ENCODE measurements at places on chromosomes 7 and 10.

DNA sequence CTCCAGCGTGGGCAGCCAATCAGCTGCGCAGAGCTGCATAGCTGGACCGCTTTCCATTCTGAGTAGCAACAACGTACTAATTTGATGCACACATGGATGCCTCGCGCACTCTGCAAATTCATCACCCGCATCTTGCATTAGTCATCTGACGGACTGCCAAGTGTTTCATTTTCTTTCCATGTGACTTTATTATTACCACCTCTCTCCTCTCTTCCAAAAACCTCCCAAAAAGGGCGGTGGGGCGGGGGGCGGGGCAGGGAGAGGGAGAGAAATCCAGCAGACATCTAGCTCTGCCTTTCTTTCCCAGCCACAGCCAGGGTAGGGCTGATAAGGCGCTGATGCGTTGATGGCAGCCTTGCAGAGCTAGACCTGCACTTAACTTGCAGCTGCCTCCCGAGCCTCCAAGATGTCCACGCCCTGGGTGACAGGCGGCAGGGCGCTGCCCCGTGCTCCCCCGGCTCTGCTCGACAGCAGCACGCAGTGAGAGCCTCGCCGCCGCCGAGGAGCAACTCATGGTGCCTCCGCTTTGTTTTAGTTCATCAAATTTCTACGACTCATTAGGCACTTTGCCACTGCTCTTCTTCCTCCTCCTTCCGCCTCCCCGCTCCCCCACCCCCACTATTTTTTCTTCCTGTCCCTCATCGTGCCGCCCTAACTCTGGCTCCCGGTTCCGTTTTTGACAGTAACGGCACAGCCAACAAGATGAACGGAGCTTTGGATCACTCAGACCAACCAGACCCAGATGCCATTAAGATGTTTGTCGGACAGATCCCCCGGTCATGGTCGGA, 147.3 kb downstream of the CELF2 start:
- H3K27me3 ChIP-seq: no peaks in the 10 kb centered on the region
- peak; percentile 53 for DNase-seq
- H3K4me3 ChIP-seq: peak overlapping the region; percentile 52
- H3K4me1 ChIP-seq: no peaks in the 10 kb centered on the region
- H3K36me3 ChIP-seq: no peaks in the 10 kb centered on the region

- H3K4me1 ChIP-seq: no peaks in the 10 kb centered on the region
- H3K27ac ChIP-seq: no peak overlapping the region
- no peaks in the 10 kb centered on the region for H3K36me3 ChIP-seq
- no peak overlapping the region for H3K4me3 ChIP-seq
- DNase-seq: no peak
Observed at GRCh38 chr10:9535744-9536143, 1481.3 kb downstream of the GATA3 start.

GRCh38 chr10:122957474-122957873, 3.4 kb upstream of the C10orf88 start:
- DNase-seq: no peak
- no peaks in the 10 kb centered on the region for H3K36me3 ChIP-seq
- H3K27me3 ChIP-seq: no peaks in the 10 kb centered on the region

GRCh38 chr10:127880557-127880956, 12.2 kb downstream of the CLRN3 start:
- DNase-seq: peak; percentile 26
- H3K4me1 ChIP-seq: peaks cover 9% of the 10 kb centered on the region
- H3K36me3 ChIP-seq: no peaks in the 10 kb centered on the region
- H3K27ac ChIP-seq: peak overlapping the region; percentile 65

GRCh38 chr10:124145109-124145870, 51.9 kb upstream of the CHST15 start:
- no peaks in the 10 kb centered on the region for H3K27me3 ChIP-seq
- H3K27ac ChIP-seq: no peak overlapping the region
- no peaks in the 10 kb centered on the region for H3K4me1 ChIP-seq
- peak; percentile 39 for DNase-seq
- no peak overlapping the region for H3K4me3 ChIP-seq
- H3K36me3 ChIP-seq: no peaks in the 10 kb centered on the region

DNA sequence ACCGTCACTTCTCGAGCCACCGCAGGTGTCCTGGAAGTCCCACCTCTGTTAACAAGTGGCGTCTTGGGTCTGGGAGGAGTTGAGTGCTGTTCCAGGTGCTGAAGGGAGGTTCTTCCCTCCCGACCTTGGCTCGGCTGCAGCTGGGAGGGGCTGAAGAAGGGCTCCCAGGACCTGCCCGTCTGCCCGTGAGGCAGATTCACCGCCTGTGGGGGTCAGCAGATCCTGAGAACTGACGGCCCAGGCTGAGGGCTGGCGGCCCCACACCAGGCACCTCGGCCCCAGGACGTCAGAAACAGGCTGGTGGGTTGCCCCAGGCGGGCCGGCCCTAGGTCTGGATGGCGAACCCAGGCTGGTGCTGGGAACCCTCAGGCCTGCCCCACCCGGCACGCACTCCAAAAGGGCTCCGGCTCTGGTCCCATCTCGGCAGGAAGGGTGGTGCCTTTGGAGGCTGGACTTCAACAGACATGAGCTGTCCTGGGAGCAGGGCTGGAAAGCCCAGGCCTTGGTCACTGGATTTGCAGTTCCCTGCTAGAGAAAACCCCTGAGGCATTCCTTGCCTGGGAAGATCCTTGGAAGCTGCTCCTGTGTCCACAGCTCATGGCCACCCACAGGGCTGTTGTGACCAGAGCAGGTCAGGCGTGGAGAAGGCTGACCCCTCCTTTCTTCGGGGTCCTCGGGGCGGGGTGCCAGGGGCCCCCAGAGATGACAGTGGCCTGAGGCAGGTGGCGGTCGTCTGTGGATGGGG, 42.6 kb upstream of the CFAP46 start:
- no peak overlapping the region for H3K27ac ChIP-seq
- no peaks in the 10 kb centered on the region for H3K36me3 ChIP-seq
- no peaks in the 10 kb centered on the region for H3K4me1 ChIP-seq

DNA sequence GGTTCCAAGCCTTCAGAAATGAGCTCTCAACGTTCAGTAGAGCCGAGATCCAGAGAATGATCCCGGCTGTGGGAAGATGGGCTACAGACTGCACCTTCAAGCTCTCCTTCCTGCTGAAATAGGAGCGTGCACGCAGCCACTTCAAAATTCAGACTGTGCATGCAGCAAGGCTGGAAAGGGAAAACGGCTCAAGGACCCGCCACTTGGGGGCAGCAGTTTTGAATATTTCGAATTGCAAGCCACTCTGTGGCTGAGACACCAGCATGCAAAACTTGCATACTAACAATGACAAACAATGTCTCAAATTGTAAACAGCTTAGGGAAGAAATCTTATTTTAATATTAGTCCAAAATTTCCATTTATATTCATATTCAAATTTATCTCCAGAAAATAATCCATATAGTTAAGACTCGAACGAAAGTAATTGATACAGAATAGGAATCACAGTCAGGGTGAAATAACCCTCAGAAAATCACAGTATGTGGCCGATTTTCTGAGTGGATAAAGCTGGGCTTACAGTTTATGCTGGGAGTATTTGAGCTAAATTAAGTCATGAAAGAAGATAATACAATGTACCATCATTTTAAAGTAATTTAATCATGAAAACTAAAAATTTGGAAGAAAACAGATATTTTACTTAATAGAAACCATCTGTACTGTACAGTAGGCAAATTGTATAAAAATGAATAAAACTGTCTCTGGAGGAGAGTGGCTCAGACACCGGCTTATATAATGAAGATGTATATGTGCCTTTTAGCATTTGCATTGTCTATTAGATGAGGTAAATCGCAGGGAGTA, 137.9 kb upstream of the MKI67 start:
- no peaks in the 10 kb centered on the region for H3K27me3 ChIP-seq
- H3K4me1 ChIP-seq: no peaks in the 10 kb centered on the region
- peak; percentile 60 for DNase-seq
- H3K4me3 ChIP-seq: no peak overlapping the region
- no peak overlapping the region for H3K27ac ChIP-seq

- DNase-seq: no peak
- H3K27me3 ChIP-seq: no peaks in the 10 kb centered on the region
- no peak overlapping the region for H3K27ac ChIP-seq
- H3K36me3 ChIP-seq: no peaks in the 10 kb centered on the region
Observed at GRCh38 chr10:5563991-5564536, 39.3 kb downstream of the CALML3 start.

DNA sequence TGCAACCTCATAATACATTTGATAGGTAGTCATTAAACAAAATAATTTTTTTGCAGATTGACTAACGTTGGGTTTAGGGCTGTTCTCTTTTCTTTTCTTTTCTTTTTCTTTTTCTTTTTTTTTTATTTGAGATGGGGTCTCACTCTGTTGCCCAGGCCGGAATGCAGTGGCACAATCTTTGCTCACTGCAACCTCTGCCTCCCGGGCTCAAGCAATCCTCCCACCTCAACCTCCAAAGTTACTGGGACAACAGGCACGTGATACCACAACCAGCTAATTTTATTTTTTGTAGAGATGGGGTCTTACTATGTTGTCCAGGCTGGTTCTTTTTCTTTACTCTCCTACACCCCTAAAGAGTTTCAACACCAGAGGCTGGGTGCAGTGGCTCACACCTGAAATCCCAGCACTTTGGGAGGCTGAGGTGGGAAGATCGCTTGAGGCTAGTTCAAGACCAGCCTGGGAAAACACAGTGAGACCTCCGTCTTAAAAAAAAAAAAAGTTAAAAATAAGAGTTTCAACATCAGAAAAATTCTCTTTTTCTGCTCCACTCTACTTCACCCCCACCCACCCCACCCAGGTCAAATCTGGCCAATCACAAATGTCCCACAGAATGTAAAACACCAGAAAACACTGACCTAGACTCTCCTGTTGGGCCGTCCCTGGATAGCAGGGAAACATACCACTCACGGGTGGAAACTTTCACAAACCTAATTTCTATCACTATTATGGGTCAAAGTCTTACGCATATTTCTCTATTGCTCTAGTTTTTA, 3.0 kb downstream of the HIP1 start:
- DNase-seq: no peak
- H3K4me1 ChIP-seq: no peaks in the 10 kb centered on the region
- no peak overlapping the region for H3K27ac ChIP-seq
- H3K36me3 ChIP-seq: no peaks in the 10 kb centered on the region
- no peaks in the 10 kb centered on the region for H3K27me3 ChIP-seq
- no peak overlapping the region for H3K4me3 ChIP-seq

GRCh38 chr10:32125023-32125422, 68.8 kb upstream of the KIF5B start:
- H3K27me3 ChIP-seq: no peaks in the 10 kb centered on the region
- H3K4me1 ChIP-seq: no peaks in the 10 kb centered on the region
- no peak for DNase-seq
- H3K27ac ChIP-seq: no peak overlapping the region

DNA sequence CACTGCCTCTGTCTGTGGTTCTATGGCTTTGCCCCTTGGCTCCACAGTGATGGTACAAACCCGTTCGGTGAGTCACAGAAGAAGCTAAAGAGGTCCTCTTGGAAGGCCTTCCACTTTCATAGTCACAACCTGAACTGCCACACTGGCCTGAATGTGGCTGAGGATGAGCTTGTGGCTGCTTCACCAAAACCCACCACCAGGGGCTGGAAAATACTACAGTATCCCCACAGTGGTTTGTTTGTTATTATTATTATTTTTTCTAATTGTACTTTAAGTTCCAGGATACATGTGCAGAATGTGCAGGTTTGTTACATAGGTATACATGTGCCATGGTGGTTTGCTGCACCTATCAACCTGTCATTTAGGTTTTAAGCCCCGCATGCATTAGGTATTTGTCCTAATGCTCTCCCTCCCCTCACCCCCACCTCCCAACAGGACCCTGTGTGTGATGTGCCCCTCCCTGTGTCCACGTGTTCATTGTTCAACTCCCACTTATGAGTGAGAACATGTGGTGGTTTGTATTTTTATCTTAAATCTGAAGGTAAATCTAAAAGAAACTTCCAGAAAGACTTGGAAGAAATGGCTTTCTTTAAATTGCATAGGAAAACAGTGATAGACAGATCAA, 160.8 kb upstream of the NPSR1 start:
- no peak for DNase-seq
- no peak overlapping the region for H3K27ac ChIP-seq
- no peaks in the 10 kb centered on the region for H3K4me1 ChIP-seq
- H3K4me3 ChIP-seq: no peak overlapping the region
- H3K27me3 ChIP-seq: no peaks in the 10 kb centered on the region

DNA sequence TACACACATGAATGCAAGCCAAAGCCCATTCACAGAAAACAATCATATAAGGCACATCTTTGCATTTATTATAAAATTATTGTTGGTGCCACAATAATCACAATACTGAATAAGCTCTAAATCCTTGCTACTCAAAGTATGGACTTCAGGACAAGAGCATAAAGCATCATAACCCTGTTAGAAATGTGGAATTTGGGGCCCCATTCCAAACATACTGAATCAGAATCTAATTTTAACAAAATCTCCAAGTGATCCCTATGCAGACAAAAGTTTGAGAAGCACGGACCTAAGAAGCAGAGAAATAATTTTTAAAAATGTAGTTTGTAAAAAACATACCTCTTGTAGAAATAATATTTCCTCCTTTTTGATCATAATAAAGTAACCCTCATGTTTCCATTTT, 199.2 kb downstream of the IMMP2L start:
- no peaks in the 10 kb centered on the region for H3K4me1 ChIP-seq
- H3K27me3 ChIP-seq: no peaks in the 10 kb centered on the region
- no peak overlapping the region for H3K4me3 ChIP-seq
- no peaks in the 10 kb centered on the region for H3K36me3 ChIP-seq
- no peak for DNase-seq

- H3K27ac ChIP-seq: no peak overlapping the region
- no peaks in the 10 kb centered on the region for H3K27me3 ChIP-seq
- no peak for DNase-seq
Observed at GRCh38 chr7:135938563-135938962, 38.6 kb downstream of the MTPN start.

DNA sequence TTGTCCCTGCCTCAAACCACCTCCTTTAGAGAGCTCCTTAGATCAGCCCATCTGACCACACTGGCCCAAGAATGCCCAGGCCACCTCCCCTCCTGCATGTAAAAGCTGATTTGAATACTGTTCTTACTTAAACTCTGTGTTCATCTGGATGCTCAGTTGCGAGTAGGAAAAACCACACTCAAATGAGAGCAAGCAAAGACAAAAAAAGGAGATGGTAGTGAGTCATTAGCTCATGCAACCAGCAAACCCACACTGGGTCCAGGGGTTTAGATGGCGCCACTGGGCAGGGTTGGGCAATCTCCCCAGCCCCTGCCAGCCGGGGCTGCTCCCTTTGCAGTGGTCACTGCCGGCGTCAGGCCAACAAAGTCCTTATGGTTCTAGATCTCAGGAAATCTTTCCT, 32.7 kb downstream of the TSPAN15 start:
- H3K4me1 ChIP-seq: peaks cover 4% of the 10 kb centered on the region
- no peaks in the 10 kb centered on the region for H3K27me3 ChIP-seq
- no peak overlapping the region for H3K4me3 ChIP-seq
- no peak overlapping the region for H3K27ac ChIP-seq
- no peak for DNase-seq
